ENCODE measurements at places on chromosomes 11 and 22.

DNA sequence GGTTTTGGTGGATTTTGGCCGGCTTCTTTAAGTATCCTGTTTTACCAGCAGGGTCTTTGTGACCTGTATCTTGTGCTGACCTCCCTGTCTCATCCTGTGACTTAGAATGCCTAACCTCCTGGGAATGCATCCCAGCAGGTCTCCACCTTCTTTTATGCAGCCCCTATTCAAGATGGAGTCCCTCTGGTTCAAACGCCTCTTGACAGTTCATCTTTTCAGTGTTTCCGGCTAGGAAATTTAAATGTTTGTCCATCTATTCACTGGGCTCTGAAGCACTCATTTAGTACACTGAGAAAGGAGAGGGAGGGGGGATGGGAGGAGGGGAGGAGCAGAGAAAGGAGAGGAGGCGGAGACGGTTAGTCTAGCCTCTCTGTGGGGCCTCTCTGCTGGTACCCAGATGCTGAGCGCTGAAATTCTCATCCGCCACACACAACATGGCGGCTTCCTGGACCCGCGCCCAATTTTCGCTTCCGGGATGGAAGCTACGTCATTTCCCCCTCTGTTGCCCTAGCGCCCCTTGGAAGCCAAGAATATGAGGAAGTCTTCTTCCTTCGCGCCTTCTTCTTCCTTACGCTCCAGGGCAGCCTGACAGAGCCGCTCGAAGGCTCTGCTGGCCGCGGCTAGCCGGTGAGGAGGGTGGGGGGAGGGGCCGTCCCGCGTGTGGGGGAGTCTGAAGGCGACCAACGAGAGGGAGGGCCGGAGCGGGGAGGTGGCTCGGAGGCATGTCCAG, 69.0 kb upstream of the SYT13 start:
- DNase-seq: peak; percentile 74

DNA sequence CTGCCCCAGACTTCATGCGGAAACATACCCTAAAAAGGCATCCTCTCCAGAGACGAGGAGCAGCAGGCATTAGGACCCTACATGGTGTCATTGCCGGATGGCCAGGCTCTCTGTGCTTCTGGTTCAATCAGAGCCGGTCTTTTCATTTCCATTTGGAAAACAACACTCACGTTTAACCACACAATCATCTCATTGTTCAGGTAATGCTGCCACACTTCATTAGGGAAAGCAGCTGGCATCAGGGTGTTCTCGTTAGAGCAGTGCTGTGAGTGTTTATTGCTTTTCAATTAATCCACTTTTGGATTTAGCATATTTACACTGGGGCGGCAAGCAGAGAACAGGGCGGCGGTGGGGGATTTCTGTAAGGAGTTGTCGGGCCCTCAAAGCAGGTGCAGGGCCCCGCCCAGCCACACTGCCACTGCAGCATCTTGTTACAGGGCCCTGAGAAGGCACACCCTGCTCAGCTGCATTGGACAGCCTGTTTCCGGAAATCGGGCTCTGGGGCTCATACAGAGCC, 338.6 kb downstream of the SHANK2 start:
- no peak for DNase-seq

DNA sequence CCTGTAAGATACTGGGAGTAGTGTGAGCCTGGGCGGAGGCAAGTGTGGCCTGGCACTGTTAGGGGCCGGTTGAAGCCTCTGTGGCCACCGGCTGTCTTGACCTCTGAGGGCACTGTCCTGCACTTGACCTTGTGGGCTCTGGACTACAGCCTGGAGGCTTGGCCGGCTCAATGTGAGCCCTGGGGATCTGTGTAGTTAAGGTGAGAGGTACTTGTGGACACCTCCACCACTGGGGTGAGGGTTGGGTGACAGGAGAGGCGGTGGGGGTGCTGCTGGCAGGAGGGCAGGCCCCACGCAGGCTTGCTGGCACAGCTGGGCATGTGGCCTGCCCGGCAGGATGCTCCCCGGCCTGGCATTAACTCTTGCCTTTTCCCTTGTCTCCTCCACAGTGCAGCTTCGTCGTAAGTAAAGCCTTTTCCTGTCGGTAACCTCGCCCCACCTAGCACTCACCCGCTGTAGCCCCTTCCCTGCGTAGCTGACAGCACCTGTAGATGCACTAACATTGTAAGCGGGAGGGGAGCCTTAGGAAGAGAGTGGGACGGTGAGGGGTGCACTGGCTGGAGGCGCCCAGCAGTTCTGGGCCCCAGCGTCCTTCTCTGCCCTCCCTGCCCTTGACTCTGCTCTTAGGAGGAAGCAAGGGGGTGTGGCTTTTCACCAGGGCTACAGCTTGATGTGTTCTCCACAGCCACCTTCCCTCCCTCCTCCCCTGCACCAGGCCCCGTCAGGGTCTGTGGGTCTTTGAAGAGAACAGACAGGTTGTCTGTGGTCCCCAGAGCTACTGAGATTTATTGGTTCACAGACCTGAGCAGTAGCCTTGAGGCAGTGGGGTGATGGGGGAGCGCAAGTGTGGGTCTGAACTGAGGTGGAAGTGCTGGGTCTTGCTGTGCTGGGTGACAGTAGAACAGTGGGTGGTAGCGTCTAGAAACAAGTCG, 17.6 kb downstream of the INCENP start:
- DNase-seq: no peak

- DNase-seq: peak; percentile 4
Measured at GRCh38 chr11:113906038-113906437, 1.4 kb downstream of the HTR3B start.

DNA sequence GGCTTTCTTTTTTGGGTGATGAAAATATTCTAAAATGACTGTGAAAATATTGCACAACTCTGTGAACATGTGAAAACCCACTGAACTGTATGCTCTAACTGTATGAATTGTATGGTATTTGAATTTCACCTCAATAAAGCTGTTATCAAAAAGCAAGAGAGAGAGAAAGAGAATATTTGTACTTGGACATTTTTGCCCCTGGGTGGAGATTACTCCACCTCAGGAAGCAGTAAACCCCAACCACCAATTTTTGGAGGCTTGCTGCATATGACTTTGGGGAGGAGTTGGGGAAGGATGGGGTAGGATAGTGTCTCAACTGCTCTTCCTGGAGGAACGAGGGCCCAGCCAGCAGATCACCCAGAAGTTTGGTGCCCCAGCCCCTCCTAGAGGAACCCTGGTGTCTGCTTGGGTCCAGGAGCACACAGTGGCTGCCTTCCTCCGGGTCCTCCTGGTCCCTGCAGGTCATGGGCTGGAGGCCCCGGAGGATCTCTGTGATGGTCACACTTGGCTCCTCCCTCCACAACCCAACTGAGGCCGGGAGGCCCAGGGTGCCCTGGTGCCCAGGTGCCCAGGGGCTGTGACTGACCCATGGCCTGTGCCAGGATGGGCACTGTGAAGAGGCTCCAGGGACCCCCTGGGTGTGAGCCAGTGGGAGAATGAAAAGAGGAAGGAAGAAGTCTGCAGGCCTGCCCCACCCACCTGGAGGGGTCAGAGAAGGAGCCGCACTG, 15.3 kb upstream of the PICK1 start:
- no peak for DNase-seq

DNA sequence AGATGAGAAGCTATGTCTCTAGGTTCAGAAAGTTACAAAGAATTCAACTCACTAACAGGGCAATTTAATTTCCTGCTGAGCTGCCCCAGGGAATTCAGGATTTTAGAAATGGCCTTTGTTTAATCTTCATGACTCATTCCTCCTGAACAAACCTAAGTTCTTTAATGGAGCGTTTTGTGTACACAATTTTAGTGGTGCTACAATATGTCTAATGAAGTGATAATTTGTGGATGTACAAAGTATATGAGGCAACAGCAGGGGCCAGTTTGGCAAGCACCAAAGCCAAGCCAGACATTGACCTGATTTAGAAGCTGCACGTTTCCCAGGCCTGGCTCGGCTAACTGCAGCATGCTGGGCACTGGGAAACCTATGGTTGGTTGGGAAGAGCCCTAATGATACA, 34.4 kb upstream of the HEPHL1 start:
- peak; percentile 1 for DNase-seq

DNA sequence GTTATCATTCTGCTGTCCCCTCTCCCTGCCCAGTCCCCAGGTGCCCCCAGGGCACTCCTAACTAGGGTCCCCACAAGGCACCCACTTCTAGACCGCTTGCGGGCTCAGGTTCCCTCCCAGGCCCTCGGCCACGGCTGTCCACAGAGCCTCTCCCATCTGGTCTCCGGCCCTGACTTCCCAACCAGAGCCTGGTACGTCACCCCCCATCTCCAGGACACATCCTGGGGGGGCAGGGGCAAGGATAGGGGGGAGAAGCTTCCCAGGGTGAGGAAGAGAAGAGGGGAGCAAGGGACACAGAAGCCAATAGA, 457 bp downstream of the SSTR3 start:
- DNase-seq: no peak

DNA sequence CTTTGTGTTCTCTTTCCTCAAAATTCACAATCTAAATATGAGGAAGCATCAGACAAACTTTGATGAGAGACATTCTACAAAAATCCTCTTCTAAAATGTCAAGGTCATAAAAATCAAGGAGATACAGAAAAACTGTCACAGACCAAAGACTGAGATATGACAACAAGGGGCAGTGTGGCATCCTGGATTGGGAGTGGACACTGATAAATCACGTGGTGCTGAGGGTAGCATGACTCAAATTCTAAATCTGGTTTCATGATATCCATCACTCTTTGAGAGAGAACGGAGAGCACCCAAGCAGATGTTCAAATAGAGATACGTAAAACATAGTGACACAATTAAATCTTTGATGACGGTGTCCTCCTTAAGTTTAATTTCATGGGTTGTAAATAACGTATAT, 13.0 kb upstream of the CARD18 start:
- no peak for DNase-seq

GRCh38 chr11:19301361-19301760, 60.6 kb upstream of the E2F8 start:
- DNase-seq: peak; percentile 47

DNA sequence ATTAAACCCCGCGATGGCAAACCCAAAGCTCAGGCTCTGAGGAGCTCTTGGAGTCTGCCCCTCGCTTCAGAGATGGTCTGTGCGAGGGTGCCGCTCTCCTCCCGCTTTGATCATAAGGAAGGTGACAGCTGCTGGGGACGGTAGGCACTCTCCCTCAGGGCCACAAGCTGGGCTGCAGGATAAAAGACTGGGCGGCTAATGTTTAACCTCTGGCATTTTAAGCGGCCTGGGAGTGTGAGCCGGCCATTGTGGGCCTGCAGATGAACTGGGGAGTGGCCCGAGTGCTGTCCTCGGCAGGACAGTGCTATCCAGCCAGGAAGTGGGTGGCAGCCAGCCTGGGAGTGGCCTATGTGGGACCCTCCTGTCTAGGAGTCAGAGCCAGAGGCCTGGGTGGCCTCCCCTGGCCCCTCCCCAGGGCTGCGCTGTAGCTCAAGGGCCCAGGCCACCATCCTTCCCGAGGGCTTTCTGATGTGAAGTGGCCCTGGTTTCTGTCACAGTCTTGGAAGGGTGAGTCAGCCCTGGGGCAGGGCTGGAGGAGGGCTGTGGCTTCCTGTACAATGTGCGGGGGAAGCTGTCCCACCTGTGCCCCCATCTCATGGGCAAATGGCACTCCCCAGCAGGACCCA, 58.7 kb upstream of the PRODH start:
- DNase-seq: no peak

GRCh38 chr11:125950696-125951651, 5.1 kb downstream of the VSIG10L2 start:
- peak; percentile 13 for DNase-seq

Measured in fibroblast of skin of abdomen (primary cell).